Neural crest cell (in vitro differentiated cells): ENCODE measurements at places on chromosomes 12 and 14.

GRCh38 chr12:116662612-116663144 lies 75.2 kb downstream of the SPRING1 start:
- H3K36me3 ChIP-seq = no peaks in the 10 kb centered on the region
- H3K27me3 ChIP-seq = no peaks in the 10 kb centered on the region
- H3K4me1 ChIP-seq = peaks cover 53% of the 10 kb centered on the region

DNA sequence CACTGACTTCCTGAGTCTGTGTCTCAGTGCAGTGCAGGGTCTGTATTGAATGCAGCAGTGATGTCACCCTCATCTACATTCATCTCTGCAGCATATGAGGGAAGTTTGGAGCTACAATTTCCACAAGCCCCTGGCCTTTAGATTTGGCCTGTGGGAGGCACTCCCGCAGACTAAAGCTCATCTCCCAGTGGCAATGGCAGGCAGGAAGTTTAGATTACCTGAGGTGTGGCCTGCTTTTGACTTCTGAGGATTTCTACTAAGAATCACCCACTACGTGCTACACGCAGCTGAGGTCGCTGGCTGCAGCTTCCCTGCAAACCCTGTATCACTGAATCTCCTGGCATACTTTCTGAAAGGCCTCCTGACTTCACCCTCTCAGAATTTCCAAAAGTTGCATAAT lies 202.2 kb upstream of the PRKD1 start:
- no peak overlapping the region for H3K4me3 ChIP-seq
- peak overlapping the region; percentile 27 for H3K27ac ChIP-seq
- peaks cover 6% of the 10 kb centered on the region for H3K27me3 ChIP-seq
- no peak for DNase-seq
- peaks cover 6% of the 10 kb centered on the region for H3K4me1 ChIP-seq
- no peaks in the 10 kb centered on the region for H3K36me3 ChIP-seq

GRCh38 chr14:53532853-53533252 lies 379.7 kb upstream of the DDHD1 start:
- no peaks in the 10 kb centered on the region for H3K36me3 ChIP-seq
- no peak overlapping the region for H3K4me3 ChIP-seq
- no peak for DNase-seq
- H3K4me1 ChIP-seq = peaks cover 7% of the 10 kb centered on the region
- H3K27me3 ChIP-seq = no peaks in the 10 kb centered on the region
- H3K27ac ChIP-seq = no peak overlapping the region

DNA sequence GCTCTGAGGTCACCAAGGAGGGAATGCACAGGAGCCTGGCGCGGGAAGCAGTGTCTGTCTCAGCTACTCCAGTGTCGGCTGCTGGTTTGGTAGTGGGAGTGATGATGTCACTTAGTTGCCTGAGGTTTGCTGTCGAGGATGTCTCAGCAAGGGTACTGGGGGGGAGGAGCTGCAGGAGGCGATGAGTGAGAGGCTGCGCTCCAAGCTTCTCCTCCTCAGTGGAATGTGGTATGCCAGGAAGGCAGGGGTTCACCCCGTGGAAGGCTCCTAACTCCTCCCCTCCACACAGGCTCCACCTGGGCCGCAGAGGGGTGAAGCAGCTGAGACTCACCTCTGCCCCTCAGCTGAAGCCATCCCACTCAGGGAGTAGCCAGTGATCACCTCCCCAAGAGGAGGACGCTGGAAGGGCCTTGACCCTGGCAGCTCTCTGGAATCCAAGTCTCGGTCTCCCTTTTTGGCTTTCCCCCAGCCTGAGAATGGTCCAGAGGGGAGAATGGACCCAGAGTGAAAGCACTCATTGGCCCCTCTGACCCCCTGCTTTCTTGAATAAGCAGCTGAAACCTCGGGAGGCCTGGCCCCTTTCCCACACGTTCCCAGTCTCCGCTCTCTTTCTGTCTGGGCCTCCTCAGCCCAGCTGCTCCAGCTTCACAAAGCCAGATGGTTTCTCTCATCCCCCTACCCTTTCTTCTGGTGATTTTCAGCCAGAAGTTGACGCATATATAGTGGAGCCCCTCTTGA lies 178.9 kb upstream of the FKBP4 start:
- no peaks in the 10 kb centered on the region for H3K27me3 ChIP-seq
- H3K4me1 ChIP-seq = peaks cover 7% of the 10 kb centered on the region
- H3K27ac ChIP-seq = peak overlapping the region; percentile 78
- H3K36me3 ChIP-seq = no peaks in the 10 kb centered on the region
- DNase-seq = no peak

DNA sequence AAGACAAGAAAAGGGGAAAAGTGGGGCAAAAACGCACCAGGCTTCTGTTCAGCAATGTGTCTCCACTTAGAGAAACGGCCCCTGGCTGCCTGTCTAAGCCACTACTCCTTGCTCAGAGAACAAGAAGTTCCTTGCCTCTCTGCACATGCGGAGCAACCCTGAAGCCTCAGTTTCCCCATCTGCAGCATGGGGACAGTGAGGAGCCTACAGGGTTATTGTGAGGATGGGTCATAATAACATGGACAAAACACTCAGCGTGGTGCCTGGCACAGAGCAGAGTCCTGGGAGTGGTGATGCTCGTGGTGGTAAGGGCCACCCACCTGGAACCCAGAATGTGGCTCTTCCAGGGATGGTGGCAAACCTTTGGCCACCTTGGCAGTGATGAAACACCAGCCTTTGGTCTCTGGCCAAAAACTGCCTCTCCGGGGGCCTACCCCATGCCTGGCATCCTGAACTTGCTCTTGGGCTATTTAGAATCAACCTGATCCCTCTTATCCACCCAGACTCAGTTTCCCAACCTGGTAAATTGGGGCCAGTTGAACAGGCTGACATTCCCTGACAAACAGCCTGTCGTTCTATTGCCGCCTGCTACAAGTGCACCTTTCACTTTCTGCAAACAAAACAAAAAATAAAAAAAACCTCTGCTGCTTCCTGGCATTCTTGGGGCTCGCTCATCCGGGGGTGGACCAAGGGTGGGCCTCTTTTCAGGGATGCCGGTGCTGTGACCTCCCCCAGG lies 56.5 kb upstream of the DLK1 start:
- no peak overlapping the region for H3K4me3 ChIP-seq
- DNase-seq = no peak
- no peaks in the 10 kb centered on the region for H3K36me3 ChIP-seq

- peak overlapping the region; percentile 44 for H3K27ac ChIP-seq
- DNase-seq = no peak
- peak overlapping the region; percentile 96 for H3K4me3 ChIP-seq
- peaks cover 6% of the 10 kb centered on the region for H3K27me3 ChIP-seq
Observed at GRCh38 chr12:67650388-67651131, 2.0 kb downstream of the DYRK2 start.

DNA sequence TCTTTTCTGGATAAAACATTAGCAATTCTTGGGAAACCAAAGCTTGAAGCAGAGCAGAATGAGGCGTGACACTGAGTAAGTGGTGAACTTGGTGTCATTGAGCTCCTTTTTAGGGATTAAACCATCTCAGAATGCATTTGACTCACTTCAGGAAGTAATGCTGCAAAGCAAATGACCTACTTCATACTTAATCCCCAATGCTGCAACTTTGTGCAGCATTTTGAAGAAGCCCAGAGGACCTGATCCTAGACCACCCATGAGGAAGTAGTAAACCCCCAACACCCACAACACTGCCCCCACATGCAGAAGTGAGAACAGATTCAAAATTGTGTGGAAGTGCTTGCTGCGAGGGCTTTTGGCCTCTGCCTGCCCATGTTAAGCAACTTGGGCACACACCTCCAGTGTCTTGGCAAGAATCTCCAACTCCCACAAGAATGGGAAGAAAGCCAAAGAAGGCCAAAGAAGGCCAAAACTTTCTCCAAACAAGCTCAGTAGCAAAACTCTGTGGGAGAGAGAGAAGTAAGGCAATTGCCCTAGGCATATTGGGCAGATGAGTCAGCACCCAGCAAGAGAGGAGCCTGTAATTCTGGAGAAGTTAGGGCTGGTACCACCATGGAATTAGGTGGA lies 69.2 kb upstream of the ETV6 start:
- H3K27me3 ChIP-seq = no peaks in the 10 kb centered on the region
- H3K4me3 ChIP-seq = no peak overlapping the region
- no peaks in the 10 kb centered on the region for H3K4me1 ChIP-seq
- H3K36me3 ChIP-seq = peaks cover under 1% of the 10 kb centered on the region
